ENCODE measurements at places on chromosomes 16 and 17.
A peak's percentile ranks its signal among the peaks of the same experiment; 100 is the strongest.

- DNase-seq = peak; percentile 67
Measured at GRCh38 chr17:75783069-75783783, 1.4 kb upstream of the UNK start.

DNA sequence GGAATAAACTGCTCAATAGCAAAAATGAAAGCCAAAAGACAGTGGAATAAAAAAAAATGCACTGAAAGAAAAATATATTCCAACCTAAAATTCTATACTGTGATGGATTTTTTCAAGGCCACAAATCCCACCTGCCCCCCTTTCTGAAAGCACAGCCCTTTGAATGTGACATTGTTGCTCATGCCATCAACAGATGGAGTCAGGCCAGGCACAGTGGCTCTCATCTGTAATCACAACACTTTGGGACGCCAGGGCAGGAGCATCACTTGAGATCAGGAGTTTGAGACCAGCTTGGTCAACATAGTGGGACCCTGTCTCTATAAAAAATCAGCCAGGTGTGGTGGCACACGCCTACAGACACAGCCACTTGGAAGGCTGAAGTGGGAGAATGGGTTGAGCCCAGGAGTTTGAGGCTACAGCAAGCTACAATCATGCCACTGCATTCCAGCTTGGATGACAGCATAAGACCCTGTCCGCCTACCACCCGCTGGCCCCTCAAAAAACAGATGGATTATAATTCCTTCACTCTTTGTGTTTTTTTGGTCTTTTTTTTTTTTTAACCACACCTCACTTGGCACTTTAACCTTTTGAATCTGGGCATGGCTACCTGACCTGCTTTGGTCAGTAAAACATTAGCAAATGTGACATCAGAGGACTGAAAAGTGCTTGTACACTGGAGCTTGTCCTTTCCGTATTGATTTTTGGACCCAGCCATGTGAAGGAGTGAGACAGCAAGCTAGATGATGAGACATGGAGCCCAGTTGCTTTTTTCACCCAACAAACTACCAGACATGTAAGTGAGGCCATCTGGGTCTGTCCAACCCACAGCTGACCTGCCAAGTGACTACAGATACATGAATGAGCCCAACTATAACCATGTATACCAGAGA is 36.3 kb downstream of the GLG1 start:
- DNase-seq = no peak

DNA sequence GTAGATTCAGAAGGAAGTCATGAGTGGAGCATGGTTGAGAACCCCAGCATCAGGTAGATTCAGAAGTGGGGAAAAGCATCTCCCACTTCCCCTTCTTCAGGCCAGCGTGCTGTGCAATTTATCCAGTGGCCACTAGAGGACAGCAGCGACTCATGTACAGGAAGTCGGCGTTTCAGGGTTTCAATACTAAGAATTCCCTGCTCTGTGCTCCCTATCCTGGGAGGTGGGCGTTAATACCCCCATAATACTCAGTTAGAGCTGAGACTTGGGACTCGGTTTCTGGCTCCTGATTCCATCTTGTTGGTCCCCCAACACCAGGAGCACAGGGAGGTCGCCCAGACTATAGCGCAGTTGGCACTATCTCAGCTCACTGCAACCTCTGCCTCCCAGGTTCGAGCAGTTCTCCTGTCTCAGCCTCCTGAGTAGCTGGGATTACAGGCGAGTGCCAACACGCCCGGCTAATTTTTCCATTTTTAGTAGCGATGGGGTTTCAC is 75.3 kb upstream of the AMZ2 start:
- peak; percentile 31 for DNase-seq

- peak; percentile 80 for DNase-seq
Measured at GRCh38 chr17:17348872-17349723, 45.9 kb downstream of the NT5M start.

DNA sequence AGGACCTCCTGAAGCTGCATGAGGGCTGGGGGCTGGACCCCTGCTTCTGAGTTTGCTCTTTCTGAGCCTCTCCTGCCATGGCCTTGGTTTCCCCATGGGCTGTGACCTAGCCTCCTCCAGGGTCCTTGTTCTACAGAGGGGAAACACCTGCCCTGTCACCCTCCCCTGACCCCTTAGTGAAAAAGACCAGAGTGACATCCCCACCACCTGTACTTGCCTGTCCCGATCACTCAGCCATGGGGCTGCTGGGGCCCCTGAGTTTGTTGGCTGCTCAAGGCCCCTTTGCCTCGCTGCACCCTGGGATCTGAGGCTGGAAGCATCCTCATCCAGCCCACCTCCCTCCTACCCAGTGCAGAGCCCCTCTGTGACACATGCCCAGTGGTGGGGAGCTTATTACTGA is 800 bp downstream of the NOD2 start:
- no peak for DNase-seq

- peak; percentile 49 for DNase-seq
Measured at GRCh38 chr17:47955497-47956461, 1.9 kb downstream of the PRR15L start.

DNA sequence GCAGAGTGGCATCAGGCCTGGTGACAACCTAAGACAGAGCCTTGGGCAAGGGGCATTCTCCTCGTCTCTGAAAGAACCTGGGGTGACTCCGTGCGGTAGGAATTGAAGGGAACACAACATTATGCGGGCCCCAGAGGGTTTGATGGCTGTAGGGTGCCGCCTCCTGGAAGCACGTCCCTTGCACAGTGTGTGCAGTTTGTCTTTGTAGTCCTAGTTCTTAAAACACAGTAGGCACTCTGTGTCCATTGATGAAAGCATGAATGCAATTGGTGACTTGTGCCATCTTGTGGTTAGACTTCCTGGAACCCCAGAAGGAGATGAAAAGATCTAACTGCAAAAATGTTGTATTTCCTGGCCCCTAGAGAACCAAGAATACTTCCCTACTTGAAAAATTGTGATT is 279.8 kb downstream of the UTP18 start:
- no peak for DNase-seq
